ENCODE measurements at places on chromosomes 12 and 14.

DNA sequence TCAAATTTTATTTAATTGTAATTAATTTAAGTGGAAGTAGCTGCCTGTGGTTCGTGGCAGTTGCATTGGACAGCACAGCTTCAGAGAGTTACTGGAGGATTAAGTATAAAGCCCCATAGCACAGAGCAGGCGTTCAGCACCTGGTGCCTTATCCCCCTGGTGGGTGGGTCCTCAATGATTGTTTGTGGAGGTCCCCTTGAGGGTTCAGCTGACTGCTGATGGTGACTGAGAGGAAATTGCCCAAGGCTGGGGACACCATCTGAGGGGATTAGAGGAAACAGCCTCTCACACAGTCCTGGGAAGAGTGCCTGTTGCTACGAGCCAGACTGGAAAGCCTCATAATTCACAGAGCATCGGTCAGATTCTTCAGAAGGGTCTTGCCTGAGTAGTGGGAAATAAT is 83.4 kb upstream of the NOS1 start:
- no peak for DNase-seq

- DNase-seq, result no peak
Observed at GRCh38 chr14:70148911-70149595, 39.7 kb downstream of the SLC8A3 start.

DNA sequence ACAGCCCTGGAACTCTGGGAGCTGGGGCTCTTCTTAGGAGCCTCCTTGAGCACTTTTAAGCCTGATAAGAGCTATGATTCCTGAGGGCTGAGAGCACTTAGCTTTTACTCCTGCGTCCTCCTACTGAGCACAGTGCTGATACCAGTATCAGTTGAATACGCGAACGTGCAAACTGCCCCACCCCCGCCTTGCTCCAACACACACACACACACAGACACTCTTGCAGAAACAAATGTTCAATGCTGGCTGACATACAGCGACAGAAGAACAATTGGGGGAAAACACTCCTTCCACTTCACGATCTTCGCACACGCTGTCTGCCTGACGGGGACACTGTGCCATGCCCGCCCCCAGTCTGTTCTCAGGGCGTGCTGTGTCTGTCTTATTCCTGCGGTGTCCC is 57.2 kb upstream of the DLK1 start:
- no peak for DNase-seq

DNA sequence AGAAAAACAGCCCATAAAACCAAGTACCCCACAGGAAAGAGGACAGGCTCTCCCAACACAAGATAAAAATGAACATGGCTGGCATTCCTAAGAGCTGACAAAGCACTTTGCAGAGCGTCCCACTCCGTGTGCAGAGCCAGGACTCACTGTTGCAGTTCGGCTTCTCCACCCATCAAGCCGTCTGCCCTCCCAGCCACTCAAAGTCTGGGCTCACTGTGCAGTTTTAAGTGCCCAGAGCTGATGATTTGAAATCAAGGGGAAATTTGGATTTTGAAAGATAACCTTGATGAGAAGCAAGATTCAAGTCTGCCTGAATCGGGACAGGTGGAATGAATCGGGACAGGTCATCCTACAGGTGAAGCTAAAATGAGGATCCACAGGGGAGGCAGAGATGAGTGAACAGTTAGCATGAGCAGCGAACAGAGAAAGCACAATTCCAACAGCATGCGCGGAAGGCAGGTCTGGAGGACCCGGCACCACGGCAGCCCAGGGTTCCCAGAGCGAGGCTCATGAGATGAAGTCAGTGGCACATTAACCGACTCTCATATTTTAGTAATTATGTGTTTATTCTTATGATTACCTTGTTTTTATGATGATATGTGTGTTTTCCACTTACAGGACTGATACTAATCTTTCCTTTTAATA is 39.8 kb upstream of the GPR68 start:
- DNase-seq, result no peak

DNA sequence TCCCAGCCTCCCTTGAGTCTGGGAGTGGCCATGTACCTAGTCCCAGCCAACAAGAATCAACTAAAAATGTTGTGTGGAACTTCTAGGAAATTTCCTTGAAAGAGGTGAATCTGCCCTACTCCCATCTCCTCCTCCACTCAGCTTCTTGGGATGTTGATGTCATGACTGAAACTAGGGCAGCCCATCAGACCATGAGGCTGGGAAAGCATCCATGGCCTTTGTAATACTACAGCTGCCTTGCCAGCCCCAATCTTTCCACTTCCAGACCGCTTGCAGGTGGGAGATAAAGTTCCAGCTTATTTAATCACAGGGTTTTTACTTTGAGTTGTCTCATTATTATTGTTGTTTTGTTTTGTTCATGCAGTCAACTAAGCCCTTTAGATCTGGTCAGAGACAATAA is 170.3 kb upstream of the LMNTD1 start:
- DNase-seq, result no peak

DNA sequence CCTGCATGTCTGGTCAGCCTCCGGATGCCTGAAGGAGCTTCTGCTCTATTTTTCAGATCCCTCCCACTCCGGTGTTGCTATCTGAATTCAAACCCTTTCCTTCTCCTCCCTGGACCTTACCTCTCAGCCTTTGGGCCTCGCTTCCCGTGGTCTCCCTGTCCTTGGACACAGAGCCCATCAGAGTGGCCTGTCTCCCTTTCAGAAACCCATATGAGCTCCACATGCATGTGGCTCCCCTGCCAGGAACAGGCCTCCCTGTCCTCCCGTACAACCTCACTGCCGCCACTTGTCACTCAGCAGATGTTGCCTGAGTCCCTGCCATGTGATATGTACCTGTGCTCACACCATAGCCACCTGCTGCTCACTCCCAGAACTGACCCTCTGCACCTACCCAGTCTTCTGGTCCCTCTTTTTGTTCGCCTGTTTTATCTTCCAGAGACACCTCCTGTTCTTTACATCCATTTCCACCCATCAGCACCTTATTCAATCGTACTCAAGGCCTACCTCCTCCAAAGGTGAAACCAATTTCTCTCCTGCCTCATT is 182.5 kb downstream of the ZFP36L1 start:
- DNase-seq, result no peak

DNA sequence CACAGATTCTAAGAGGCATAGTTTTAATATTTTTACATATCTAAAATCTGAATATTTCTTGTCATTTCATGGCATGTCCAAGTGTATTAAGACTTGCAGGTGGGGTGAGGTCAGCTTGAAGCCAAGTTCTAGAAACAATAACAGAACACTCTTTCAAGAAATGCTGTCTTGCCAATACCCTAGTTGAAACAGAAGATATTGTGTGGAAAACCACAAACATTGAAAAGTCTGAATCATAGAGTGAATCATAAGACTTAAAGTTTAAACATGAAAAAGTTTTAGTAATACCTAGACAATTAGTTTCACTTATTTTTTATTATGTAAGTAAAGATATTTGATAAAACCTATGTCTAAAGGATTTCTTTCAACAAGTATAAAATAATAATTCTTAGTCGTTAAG is 191.5 kb upstream of the CAND1 start:
- DNase-seq, result no peak

GRCh38 chr14:100158566-100159093 is 815 bp downstream of the DEGS2 start:
- DNase-seq, result no peak

DNA sequence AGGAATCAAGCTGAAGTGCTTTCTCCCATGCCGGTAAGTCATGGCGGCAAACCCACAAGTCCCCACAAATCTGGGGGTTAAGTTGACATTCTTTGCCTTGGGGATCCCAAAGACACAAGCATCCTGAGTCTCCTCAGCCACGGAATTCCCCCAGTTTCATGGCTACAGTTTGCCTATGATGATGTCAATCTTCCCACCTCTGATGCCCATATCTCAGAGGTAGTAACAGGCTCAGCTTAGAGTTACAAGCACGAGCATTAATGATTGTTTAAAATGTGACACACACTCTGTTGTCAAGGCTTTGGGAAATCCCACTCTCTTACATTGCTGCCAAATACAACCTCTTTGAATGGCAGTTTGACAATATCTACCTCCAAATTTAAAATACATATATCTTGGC is 22.3 kb downstream of the NOS1 start:
- no peak for DNase-seq

DNA sequence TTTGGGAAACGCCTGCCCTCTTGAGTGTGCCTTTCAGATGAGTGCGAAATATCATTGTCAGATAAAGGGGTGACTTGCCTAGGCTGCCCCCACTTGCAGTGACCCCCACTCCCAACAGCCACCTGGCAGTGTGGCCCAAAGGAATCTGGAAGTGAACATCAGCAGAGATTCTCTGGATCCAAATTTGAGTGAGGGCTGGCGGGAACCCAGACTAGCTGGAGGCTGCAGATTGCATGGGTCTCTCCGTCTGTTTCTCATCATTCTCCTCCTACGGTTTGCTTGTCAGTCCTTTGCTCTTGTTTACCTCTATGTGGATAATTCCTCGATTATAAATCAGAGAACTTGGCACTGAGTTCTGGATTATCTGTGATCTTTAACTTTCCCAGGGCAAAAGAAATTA is 280.8 kb downstream of the ZFP36L1 start:
- no peak for DNase-seq

- DNase-seq, result no peak
Observed at GRCh38 chr14:49363821-49364751, 222.1 kb downstream of the RPS29 start.

DNA sequence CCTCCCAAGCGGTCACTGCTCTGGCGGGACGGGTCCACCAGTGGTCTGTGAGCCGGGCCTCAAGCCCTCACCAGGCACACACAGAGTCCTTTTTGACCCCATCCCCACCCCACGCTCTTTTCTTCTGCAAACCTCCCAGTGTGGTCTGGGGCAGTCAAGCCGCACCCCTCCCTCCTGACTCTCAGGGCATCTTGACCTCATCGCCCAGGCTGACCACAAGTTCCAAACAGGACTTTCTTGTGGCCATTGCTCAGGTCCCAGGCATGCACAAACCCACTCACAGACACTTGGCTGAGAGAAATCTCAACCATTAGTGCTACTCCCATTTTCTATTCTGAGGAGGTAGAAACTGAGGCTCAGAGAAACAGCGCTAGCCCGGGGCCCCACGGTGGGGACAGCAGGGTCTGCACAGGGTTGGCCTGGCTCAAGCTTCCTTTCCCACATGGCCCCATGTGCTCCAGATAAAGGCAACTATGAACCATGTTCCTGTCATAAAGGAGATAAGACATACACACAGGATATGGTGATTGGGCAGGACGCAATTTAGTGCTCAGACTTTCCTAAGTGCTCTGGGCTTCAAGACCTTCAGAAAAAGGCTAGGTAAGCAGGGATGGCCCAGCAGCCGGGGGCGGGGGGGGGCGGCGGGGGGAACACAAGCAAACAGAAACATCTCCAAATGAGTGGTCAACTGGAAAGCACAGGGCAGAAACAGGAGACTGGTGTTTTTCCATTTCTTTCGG is 69.6 kb downstream of the ITPK1 start:
- DNase-seq, result no peak

DNA sequence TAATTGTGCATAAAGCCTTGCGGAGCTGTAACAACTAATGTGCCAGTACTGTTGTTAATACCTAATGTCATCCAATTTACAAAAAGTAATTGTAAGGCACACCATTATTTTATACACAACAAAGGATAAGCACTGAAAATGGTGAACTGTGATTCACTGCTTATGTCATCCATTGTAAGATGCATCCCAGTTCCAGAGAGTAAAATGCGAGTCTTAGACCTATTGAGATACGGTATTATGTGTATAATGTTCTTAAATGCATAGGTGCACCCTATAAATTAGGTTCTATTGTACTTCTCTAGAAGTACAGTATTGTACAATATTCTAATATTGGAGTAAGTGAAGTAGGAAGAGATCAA is 406 bp downstream of the PARP2 start:
- no peak for DNase-seq

DNA sequence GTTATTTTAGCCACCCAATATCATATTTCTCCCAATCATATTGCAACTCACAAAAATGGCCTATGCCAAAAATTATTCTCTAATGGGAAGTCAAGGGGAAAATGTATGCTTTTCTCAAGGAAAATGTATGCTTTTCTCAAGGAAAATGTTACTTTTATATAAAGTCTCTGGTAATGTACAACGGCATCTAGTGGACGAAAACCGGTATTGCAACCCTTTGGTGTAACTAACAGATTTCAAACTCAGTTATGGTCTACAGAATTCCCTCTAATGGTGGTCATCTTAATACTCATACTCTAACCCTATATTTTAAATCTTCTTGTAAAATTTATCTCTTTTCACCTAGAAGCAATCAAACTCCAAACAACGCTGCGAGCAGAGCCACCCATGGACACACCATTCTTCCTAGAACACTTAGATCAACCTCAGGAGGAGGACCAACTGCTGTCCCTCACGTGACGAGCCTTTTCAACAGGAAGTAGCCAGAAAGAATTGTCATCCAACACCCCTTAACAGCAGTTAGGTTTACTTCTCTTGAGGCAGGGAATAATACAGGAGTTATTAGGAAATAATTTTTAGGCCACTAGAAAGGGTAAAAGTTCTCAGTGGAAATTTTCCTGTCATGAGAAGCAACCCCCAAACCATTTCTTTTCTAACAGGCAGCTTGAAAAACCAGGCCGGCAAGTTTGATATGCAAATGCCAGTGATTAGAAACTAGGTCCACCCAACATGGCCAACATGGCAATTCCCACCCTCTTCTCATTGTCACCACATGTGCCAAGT is 20.1 kb downstream of the APOBEC1 start:
- DNase-seq, result no peak

DNA sequence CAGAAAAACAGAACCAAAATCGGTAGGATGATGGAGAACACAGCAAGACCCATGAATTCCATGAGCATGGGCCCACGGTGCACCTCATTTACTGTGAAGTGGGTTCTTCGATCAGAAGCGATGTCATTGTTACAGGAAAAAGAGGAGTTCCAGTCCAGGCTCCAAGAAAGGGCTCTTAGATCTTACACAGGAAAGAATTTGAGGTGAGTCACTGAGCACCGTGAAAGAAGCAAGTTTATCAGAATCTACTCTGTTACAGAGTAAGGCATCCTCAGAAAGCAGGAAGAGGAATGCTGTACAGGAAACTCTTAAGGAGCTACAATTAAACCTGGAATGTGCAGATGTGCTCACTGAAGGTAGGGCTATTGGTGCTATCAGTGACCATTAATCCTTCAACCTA is 11.6 kb upstream of the CHFR start:
- no peak for DNase-seq

GRCh38 chr14:81455390-81455789 is 55.3 kb upstream of the STON2 start:
- DNase-seq, result no peak

GRCh38 chr12:52774629-52775250 is 2.4 kb downstream of the KRT76 start:
- no peak for DNase-seq

- DNase-seq, result no peak
Observed at GRCh38 chr12:8031872-8032241, 659 bp upstream of the FOXJ2 start.

GRCh38 chr14:63267171-63267570 is 51.6 kb downstream of the GPHB5 start:
- DNase-seq, result no peak
